ENCODE measurements at places on chromosomes 3 and 15.
A peak's percentile ranks its signal among the peaks of the same experiment; 100 is the strongest.

- DNase-seq, result no peak
These were observed 14.6 kb upstream of the MAGEF1 start for GRCh38 chr3:184726497-184726896.

DNA sequence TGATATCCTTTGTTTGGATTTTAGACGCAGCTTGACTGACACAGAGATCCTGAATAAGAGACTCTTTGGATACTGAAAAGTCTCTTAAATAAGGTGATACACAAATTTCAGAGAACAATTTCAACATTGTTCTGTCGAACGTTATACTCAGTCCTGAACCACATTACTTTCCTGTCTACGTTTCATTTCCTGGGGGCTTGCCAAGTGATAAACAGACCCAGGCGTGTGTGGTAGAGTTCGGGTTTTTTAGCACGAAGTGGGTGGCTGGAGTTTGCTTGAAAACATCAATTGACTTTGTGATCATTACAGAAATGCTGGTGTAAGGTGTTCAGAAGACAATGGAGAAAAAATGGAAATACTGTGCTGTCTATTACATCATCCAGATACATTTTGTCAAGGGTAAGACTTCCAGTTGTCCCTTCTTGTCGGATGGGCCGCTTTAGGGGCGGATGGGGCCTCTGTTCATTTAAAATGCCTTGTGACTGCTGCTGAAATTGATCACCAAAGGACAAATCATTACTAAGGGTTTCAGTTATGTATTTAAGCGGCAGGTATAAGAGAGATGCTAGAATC lies at the start of gene CD96:
TSS of gene CD96 (plus strand) at position 287 of the 573 bp plus-strand sequence. CDS start at position 339, 52 bp downstream.
- peak; percentile 43 for DNase-seq

- no peak for DNase-seq
These were observed 133.1 kb downstream of the SRGAP3 start for GRCh38 chr3:9116336-9116735.

DNA sequence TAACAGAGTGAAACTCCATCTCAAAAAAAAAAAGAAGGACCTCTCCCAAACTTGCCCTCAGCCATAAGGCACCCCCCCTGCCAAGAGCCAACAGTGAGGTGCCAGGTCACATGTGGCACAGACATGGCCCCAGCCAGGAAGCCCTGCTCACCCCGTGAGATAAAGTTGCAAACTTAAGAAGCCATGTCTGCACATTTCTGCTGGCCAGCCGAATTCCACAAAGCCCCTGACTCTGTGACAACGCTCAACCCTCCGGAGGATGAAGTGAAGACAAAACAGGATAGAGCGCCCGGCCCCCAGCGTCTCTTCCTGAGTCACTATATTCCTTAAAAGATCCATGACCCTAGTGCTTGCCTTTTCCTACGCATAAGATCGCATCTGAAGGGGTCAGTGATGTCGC lies 188.1 kb downstream of the XXYLT1 start:
- no peak for DNase-seq

DNA sequence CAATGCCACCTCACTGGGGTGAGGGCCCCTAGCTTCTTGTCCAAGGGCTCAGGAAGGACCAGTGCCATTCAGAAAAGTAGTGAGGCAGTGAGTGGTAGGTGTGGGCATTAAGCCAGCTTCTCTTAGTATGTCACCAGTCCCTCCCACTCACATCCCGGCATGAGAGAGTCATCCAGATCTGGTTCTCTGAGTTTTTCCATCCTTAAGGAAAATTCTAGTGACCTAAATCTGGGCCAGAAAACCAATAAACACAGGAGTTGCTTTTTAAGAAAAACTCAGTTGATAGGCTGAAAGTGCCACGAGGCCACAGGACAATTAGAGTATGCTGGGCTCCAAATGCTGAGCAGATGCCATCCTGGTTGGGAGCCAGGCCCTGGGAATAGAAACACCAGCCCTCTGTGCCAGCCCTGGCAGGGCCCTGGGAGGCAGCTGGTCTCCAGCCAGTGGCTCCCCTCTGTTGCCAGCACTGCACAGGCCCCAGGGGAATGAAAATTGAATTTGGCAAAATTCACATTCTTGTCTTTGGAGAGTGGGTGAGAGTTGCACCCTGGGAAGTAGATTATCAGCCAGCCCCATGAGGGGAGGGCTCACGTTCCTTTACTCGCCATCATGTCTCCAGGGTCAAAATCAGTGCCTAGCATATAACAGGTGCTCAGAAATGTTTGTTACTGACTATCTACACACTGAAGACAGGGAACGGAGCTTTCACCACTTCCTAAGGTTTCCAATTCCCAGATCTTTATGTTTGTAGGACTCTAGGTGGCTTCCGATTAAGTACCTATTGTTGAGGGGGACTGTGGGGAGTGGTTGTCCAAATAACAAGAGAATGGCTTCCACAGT lies 52.8 kb downstream of the FAM43A start:
- no peak for DNase-seq

- DNase-seq, result no peak
These were observed 17.7 kb downstream of the STARD9 start for GRCh38 chr15:42593143-42593542.

DNA sequence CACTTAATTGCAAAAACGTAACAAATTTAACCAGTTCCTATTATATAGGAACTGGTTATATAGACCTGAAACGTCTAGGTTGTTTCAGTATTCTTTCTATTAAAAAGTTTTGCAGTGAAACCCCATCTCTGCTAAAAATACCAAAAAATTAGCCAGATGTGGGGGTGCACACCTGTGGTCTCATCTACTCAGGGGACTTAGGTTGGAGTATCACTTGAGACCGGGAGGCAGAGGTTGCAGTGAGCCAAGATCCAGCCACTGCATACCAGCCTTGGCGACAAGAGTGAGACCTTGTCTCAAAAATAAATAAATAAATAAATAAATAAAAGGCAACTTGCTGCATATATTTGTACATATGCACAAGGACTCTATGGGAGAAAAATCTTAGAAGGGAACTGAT lies 387.0 kb downstream of the TUSC7 start:
- no peak for DNase-seq

- no peak for DNase-seq
These were observed 3.6 kb downstream of the RFT1 start for GRCh38 chr3:53126601-53127000.

DNA sequence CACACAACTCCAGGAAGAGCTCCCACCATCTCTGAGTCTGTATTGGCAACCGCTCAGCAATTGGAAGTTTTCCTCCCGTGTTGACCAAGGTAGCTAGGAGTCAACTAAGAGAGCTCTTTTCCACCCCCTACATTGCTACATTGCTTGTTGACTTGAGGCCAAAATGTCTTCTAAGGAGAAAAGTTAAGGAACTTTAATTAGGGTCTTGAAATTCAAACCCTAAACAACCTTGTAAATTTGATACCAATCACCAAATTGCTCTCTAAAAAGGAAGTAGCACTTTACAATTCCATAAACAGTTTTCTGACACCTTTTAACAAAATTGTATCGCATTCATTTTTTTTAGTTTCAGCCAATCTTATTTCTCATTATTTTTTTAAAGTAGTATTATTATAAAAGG lies 35.5 kb upstream of the ST3GAL6 start:
- DNase-seq, result no peak

DNA sequence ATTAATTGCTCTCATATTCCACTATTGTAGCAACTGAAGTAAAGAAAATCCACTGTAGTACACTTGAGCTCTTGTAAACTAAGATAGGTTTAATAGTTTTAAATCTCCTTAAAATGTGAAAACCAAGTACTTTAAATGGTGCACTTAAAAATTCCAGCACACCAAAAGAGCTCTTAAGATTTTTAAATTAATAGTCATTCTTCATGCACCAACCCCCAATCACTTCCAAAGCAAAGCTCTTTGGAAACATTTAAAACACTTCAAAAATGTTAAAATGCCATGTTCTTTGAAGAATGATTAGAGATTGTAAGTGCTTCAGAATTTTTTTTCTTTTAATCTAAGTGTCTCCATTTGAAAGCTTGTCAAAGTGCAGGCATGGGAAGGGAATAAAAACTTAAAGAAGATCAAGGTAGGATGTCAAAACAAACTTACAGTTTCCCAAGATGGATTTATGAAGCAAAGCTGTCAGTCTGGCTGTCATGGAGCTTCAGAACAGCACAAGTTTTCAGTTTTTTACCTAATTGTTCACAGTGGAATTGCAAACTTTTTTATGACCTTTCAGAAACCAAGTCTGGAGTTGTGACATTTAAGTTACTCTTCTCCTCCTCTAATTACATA lies 84.3 kb downstream of the ARPP21 start:
- DNase-seq, result no peak

GRCh38 chr15:94322141-94322540 lies 90.8 kb downstream of the MCTP2 start:
- no peak for DNase-seq

GRCh38 chr15:78149805-78150751 lies 916 bp downstream of the IDH3A start:
- DNase-seq, result no peak

- no peak for DNase-seq
These were observed 16.7 kb upstream of the SH3GL3 start for GRCh38 chr15:83430441-83430840.

- DNase-seq, result no peak
These were observed 205.9 kb downstream of the RPLP1 start for GRCh38 chr15:69658411-69658945.

DNA sequence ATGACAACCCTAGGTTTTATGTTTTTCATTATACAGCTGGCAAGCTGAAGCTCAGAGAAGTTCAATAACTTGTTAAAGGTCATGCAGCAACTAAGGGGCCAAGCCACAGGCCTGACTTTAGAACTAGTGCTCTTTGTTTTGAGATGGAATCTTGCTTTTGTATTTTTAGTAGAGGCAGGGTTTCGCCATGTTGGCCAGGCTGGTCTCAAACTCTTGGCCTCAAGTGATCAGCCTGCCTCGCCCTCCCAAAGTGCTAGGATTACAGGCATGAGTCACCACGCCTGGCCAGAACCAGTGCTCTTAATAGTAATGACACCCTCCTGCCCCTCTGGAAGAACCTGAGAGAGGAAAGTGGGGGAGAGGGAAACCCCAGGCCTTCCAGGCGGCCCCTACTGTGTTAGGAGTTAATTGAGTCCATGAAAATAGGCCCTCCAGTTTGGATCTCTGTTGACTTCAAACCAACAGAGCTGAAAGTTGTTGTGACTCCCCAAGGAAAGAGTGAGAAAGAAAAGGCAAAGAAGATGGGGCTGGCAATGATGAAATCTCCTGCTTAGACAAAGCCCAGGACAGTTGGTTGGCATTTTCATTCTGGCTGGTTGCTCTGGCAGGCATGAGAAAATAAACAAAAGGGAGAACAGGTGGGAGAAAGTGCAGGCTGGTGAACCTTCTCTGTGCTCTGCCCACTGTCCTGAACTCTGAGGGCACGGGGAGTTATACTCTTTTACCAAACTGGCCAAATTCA lies 3.6 kb upstream of the PRRT3 start:
- no peak for DNase-seq

GRCh38 chr15:34620142-34620541 lies 36.7 kb upstream of the GOLGA8B start:
- no peak for DNase-seq

GRCh38 chr15:100306098-100306497 lies 35.7 kb downstream of the ADAMTS17 start:
- no peak for DNase-seq

DNA sequence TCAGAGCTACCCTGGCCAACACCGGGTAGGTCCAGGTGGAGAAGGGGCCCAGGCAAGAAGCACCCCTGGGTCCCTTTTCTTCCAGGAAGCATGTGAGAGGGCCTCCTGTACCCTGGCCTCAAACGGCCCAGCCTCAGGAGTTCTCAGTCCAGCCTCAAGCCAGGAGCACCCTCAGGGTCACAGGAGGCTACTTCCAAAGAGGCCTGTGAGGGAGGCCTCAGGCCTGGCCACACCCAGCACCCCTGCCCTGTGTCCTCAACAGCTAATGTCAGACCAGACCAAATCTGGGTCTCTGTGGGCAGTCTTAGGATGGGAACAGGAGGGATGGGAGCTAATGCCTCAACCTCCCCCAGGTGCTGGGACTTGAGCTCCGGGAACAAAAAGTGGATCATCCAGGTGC lies 23.5 kb downstream of the PTH1R start:
- no peak for DNase-seq

DNA sequence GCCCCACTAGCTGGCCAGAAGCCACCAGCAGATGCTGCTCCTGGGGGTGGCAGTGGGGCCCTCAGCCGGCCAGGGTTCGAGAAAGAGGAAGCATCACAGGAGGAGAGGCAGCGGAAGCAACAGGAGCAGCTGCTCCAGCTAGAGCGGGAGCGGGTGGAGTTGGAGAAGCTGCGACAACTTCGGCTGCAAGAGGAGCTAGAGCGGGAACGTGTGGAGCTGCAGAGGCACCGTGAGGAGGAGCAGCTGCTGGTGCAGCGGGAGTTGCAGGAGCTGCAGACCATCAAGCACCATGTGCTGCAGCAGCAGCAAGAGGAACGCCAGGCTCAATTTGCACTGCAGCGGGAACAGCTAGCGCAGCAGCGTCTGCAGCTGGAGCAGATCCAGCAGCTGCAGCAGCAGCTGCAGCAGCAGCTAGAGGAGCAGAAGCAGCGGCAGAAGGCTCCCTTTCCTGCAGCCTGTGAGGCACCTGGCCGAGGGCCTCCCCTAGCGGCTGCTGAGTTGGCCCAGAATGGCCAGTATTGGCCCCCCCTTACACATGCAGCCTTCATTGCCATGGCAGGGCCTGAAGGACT lies 17.5 kb upstream of the APEH start:
- DNase-seq, result no peak

DNA sequence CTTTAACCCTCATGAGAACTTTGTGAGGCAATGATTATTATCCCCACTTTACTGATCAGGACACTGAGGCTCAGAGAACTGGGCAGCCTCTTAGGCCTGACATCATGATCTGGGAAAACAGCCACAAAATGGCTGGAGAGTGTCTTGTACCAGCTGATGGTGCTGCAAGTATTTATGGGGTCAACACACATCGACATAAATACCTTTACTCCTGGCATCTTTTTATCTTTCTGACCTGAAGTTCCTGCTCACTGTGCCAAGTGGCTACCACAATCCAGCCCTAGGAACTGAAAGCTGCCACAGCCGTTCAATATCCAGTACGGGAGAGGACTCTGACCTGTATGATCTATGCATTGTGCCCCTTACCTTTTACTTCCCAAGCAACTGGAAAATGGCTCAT lies 29.2 kb upstream of the MUC13 start:
- no peak for DNase-seq

DNA sequence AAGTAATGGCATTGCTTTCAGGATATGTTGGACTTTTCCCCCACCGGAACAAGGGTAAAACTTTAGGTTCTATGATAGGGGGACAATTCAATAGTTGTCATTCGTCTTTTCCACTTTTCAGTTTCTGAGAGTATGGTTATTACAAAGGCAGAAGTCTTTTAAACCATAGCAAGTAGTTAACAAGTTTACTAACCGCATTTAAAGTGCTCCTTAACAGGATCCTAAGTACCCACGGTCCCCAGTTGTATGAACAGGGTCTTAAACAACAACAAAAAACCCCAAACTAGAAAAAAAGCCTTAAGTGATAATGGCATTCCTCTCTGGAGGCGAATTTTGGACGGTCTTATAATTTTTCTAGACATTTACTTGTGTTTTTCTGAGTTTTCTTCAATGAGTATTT lies 831 bp downstream of the IFT57 start:
- no peak for DNase-seq

All from stimulated activated CD4-positive, alpha-beta T cell treated with anti-CD3 and anti-CD28 coated beads, Interleukin-15, amount 100 ng/mL, for 1 hour (primary cell).